Activated naive CD4-positive, alpha-beta T cell treated with anti-CD3 and anti-CD28 coated beads, Interleukin-2, amount 50 U/mL, for 16 hours (primary cell): ENCODE measurements at places on chromosomes 5 and 9.

DNA sequence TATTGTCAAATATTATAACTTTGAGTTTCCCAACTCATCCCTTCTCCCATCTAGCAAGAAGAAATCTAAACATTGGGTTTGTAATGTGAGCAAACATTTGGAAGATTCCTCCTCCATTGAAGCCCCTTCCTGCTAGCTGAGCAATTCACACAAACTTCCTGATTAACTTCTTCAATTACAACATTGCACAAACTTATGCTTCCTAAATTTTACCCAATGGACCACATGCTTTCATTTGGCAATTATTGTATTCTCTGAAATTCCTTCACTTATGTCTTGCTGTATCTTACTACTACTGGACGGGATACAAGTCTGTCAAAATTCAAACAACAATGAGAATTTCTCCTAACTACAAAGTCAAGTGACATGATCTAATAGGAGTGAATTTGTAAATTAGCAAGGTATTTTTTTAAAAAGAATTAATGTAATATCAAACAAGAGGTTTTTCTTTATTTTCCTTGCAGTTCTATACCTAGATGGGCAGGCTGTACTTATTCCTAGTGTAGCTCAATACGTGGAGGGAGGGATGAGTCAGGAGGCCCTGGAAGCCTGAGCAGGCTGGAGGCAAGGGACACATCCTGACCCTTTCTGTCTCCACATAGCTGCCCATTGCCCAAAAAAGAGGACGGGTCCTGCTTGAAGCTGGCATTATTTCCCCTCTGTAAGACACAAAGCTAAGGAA is 11.8 kb upstream of the IFNW1 start:
- DNase-seq = no peak

GRCh38 chr5:88509403-88509802 is 240.8 kb upstream of the TMEM161B start:
- DNase-seq = no peak

DNA sequence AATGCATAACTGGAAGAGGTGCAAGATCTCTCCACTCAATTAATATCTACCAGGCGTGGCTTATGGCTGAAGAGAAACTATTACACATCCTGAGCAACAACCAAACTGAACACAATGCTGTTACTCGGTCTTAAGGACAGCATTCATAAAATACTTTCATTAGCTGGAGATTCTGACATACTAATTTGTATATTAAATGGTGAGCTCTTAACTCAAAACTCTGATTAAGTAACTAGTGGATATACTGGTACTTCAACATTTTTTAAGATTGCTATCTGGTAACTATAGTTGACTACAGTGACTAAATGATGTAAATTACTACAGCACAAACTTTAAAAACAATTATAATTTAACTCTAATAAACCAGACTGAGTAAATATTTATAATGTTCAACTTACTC is 15.8 kb downstream of the ZDHHC21 start:
- no peak for DNase-seq

- DNase-seq = no peak
Measured at GRCh38 chr5:137935694-137936093, 46.4 kb downstream of the PKD2L2 start.

DNA sequence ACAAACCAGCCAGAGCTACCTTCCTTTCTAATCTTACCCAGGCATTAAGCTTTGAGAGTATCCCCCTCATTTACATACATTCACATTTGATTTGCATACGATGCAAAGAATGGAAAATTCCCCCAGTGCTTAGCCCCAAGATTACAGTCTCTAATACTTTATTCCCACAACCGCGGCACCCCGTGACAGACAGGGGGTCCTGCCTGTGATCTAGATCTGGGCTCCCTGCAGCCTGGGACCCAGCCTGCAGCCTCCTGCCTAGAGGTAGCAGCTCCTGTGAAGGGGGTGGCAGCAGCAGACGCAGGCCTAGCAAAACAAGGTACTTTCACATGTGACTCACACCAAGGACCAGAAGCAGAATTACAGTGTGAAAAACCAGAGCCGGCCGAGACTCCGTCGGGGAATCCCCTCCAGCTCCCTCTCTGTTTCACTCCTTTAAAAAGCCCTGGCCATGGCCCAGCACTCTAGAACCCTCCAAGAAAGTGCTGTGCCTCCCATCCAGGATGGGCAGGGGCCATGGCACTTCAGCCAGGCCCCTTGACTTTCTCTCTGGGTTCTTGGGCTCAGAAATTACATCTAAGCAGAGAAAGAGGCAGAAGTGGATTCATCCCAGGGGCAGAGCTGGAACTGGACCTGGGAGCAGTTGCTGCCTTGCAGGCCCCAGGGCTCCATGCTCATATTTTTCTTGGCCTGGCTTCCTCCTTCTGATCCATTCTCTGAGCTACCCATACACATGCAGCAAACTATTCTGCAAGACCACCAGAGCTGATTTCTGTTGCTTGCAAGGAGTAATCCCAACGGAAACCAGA is 14.0 kb upstream of the TCF7 start:
- peak; percentile 85 for DNase-seq

DNA sequence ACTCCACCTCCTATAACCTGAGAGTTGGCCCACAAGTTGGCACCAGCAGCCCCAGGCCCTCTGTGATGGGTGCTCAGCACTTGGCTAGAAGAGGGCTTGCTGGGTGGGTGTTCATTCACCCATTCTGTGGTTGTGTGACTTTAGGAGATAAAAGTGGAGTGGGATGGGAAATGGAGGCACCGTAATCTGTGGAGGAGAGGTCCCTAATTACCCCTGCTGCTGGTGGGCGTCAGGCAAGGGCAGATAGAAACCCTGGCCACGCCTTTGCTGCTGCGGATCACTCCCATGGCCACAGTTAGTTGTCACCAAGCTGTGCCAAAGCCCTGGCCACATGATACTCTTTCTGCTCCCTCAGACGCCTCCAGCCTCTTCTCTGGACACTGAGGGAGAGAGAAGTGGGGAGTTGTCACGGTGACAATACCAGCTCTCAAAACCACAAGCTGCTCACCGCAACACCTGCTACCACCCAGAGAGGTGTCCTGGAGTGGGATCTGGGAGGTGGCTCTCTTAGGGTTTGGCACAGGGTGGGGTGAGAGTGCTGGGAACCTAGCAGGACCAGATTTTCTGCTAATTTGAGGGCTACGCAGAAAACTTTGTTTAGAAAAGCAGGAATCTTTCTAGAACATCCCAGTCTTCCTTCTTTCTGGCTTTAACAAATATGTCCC is 12.0 kb upstream of the NEUROG1 start:
- DNase-seq = no peak

DNA sequence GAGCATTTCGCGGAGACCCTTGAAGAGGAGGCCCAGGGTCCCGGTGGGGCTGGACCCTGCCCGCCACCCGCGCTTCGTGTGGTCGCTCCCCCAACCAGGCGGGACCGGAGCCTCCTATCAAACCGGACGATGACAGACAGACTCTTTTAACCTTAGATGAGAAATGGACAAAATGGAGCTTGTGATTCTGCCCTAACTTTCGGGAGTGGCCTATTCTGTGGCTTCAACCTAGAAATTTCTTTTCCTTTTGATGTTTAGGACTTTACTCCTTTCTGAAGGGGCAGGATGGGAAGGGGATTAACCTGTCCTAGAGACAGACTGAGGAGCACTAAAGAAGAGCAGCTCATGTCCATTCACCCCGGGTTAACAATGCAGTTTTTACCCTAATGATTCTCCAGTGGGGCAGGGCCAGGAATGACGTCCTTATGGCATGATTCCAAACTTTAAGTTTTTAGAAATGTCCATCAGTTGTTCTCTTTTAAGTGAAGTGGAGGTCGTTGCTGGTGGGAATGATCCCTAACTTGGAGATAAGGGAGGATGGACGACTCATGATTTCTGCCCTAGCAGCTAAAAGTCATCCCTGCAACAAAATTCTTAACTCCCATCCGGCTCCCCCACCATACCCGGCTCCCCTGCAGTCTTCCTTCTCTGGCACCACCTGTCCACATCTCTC is 1.0 kb downstream of the NIPSNAP3A start:
- DNase-seq = no peak
